Right hindlimb (tissue), 1 donor: ENCODE measurements at places on chromosomes 11 and 22.

GRCh38 chr11:20192641-20193040, 32.4 kb upstream of the DBX1 start:
- DNase-seq = no peak

DNA sequence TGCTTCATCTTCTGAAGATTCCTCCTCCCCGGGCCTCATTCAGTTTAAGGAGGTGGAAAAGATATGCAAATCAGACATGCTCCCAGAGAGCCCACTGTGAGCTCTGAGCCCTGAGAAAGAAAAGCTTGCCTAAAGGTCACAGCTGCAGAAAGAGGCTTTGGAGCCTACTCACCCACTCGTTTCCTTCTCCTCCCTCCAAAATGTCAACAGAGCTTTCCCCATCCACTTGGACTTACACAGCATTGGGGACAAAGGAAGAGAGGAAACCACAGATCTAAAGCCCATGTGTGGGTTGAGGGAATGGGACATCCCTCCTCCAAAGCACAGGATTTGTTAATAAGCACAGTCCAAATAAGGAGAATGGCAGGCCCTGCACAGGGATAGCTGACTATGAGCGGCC, 158.4 kb downstream of the ETS1 start:
- DNase-seq = no peak

DNA sequence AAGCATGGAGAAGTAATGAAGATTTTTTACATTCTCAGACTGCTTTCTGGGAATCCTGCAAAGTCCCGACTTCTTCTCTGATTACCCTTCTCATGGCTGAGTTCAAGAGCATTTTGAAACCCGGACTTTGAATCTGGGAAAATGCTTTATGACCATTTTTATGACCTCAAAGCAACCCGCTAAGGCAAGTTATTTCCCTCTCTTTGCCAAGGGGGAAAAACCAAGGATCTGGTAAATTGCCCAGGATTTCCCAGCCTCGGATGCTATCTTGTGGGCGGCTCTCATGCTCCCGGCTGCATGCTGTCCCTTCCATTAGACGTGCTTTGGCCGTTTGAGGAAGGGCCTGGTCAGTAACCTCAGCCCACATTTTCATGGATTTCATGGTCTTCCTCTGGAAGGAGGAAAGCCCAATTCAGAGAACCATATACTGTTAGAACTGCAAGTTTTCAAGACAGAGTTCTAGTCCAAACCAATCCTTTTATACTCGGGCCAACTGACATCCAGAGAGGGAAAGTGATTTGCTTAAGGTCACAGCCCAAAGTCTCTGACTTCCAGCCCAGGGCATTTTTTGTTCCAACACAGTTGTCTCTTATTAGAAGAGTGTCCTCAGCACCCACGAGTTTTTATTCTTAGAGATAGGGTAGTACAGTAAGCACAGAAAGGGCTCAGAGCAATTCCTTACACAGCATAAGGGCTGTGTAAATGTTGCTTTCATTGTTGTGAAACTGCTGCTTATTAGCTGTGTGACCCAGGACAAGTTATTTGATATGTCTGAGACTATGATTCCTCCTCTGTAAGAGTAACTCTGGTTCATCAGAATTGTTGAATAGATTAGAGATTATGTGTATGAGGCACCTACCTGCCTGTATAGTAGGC, 77.4 kb downstream of the NAV2 start:
- peak; percentile 69 for DNase-seq

DNA sequence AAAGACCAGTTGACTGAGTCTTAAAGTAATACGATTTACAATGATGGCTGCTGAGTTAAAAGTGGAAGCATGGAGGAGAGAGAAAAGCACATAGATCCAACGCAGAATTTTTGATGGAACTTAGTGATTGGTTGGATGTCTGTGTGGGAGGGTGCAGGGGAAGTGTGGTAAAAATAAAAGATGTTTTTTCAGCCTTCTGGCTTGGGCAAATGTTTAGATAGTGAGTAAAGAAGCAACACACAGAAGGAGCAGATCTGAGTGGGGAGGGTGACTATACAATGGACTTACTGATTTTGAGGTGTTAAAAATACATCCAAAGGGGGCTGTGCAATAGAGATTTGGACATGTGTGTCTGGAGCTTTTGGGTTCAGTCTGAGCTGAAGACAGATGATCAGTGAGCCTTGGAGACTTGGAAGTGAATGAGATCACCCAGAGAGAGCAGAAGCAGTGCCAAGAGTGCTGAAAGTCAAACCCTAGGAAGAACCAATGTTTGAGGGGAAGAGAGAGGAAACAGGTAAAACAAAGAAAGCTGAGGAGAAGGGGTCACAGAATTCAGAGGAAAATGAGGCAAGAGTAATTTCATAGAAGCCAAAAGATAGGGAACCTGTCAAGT, 8.6 kb downstream of the GRIA4 start:
- DNase-seq = no peak

DNA sequence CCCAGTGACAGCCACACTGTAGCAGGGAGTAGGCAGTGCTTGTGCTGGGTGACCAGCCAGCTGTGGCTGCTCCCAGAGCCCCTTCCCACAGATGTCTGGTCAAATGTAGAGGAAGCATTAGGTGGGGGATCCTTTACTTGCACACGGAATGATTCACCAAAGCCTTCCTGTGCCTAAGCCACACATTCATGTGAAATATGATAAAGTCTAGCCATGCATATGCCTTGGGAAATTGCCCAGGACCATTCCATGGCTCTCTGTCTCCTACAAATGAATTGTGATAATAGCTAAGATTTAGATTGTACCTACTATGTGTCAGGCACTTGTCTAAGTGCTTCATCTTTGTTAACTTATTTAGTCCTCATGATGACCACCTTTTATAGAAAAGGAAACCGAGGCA, 217.5 kb upstream of the E2F8 start:
- no peak for DNase-seq

GRCh38 chr22:25573841-25574240, 9.4 kb downstream of the GRK3 start:
- DNase-seq = no peak
